ENCODE measurements at places on chromosomes 5 and 9.

DNA sequence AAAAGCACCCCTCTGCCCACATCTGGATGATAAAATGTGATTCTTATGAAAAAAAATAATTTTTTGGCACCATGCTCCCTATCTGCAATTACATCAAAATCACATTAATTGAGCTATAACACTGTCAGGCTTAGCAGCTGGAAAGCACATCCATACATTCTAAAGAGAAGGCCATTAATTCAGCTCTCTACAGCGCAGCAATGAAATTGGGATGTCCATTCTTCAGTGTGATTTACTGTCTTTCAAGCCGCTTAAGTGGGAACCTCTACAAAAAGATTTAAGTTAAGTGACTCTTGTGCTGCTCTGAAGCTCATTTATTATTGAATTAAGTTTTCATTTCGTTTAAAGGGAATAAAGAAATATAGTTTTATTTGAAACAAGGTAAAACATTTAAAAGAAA, 171.3 kb downstream of the EBF1 start:
- no peak for DNase-seq

DNA sequence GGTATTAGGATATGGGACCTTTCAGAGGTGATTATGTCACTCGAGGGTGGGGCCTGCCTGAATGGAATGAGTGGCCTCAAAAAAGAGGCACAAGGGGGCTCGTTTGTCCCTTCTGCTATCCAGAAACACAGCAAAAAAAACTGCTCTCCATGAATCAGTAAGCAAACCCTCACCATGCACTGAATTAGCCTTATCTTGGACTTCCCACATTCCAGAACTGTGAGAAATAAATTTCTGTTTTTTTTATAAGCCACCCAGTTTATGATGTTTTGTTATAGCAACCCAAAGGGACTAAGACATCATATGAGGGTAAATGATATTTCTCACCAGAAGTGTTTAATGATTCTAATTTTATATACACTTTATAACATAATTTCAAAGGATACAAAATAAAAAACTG, 476.6 kb upstream of the EDIL3 start:
- DNase-seq: no peak

DNA sequence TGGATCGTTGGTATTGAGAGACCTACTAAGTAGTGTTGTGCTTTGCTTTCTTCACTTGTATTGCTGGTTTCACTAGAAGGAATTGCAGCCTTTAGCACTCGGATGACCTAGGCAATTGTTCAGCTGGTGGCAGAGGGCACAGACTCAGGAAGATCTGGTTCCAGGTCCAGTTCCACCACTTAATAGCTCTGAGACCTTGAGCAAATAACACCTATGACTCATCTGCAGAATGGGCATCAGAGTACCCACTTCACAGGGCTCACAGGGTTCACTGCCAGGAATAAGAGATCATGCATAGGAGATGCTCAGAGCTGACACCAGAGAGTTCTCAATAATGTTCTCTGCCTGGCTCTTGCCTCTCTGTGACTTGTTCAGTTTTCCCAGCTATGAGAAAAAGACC, 133.6 kb downstream of the SIL1 start:
- DNase-seq: no peak

DNA sequence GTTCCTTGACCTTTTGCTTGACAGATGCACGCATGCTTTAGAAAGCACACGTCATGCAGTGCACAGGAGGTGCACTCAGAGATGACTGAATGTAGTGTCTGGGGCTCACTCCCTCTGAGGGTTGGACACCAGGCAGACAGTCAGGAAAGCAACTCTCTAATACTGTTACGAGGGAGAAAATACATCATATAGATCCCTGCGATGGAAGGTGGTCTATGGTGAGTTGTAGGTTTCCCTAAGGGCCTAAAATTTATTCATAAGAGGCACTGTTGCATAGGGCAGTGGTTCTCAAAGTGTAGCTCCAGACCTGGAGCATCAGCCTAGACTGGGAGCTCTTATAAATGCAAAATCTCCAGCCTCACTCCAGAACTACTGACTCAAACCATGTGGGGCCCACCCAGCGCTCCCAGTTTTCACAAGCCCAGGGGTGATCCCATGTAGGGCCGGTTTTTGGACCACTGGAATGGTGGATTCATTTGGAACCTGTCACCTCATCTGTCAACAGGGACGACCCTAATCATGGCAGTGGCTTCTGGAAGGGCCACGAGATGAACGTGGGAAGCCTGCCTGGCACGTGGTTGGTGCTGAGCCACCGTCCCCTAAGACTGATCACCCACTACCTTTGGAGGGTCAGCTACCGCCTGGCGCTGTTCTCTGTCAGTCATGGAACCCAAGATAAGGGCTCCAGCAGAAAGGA, 16.8 kb upstream of the PHF19 start:
- DNase-seq: no peak

- no peak for DNase-seq
Observed at GRCh38 chr5:65914641-65915196, 11.7 kb upstream of the ERBIN start.

GRCh38 chr9:113988385-113989016, 89.6 kb downstream of the AMBP start:
- DNase-seq: no peak

GRCh38 chr9:125246261-125246667, 5.1 kb upstream of the HSPA5 start:
- DNase-seq: no peak

GRCh38 chr5:132224716-132225115, 2.9 kb downstream of the P4HA2 start:
- DNase-seq: no peak

GRCh38 chr5:40073927-40074326, 605.8 kb upstream of the PTGER4 start:
- no peak for DNase-seq

GRCh38 chr9:14296495-14297113, 17.3 kb downstream of the NFIB start:
- no peak for DNase-seq

DNA sequence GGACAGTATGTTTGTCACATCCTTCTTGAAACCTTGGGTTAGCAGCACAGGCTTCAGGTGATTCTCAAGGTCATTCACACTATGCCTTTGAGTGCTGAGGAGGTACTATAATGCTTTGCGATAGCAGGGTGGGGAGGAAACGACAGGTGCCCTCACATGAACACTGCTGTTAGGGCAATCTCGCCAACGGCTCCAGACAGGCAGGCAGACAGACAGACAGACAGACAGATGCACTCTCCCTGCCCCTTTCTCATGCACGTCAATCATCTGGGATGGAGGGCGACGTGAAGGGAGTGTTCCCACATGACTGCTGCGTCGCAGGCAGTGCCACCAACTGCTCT, 82.9 kb downstream of the RAPGEF1 start:
- DNase-seq: no peak

DNA sequence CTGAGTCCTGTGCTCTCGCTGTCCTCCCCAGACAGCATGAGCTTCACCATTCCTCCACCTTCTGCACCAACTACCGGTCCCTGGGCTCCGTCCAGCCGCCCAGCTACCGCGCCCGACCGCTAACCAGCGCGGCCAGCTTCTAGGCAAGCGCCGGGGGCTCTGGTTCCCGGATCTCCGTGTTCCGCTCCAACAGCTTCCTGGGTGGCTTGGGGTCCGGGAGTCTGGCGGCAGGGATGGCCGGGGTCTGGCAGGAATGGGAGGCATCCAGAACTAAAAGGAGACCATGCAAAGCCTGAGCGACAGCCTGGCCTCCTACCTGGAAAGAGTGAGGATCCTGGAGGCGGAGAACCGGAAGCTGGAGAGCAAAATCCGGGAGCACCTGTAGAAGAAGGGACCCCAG, 613.1 kb upstream of the PTGER4 start:
- no peak for DNase-seq

DNA sequence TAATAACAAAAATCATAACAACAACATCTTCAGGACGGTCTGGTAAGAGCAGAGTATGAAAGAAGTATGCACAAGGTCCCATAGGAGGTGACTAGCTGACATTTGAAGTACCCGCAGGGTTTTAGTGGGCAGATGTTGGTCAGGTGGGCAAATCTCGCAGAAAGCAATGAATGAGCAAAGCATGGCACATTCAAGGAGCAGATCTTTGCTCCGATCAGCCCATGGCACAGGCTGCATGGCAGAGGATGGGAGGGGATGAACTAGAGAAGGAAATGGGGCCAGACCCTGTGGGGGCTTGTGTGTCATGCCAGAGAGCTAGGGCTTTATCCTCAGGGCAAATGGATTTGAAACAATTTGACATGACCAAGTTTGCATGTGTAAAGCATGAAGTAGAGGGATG, 90.0 kb downstream of the SEMA6A start:
- no peak for DNase-seq

DNA sequence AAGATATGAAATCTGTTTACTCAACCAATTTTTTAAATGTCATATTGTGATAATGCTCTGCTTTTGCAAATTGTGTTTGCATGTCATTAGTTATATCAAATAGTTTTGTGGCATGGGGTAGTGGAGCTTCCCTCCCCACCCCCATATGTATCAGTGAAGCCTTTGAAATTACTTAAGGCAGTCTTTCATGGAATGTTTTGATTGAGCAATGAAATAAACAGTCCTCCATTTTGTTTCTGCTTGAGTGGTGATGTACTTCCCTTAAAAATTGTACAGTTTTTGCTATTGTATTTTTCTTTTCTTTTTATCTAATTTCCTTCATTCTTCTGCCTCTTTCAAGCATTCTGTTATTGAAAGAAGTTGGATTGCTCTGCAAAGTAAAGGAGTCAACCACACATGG, 3.5 kb downstream of the SOWAHA start:
- DNase-seq: no peak

DNA sequence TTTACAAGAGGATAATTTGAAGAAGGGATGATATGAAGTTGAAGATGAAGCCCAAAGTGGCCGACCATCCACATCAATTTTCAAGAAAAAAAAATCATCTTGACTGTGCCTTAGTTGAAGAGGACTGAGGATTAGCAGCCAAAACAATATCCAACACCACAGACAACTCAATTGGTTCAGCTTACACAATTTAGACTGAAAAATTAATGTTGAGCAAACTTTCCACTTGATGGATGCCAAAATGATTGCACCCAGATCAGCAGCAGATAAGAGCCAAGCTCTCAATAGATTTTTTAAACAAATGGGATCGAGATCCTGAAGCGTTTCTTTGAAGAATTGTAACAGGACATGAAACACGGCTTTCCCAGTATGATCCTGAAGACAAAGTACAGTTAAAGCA, 163.2 kb downstream of the GADD45G start:
- no peak for DNase-seq

- DNase-seq: no peak
Observed at GRCh38 chr9:101400120-101400519, 1.5 kb downstream of the ZNF189 start.

DNA sequence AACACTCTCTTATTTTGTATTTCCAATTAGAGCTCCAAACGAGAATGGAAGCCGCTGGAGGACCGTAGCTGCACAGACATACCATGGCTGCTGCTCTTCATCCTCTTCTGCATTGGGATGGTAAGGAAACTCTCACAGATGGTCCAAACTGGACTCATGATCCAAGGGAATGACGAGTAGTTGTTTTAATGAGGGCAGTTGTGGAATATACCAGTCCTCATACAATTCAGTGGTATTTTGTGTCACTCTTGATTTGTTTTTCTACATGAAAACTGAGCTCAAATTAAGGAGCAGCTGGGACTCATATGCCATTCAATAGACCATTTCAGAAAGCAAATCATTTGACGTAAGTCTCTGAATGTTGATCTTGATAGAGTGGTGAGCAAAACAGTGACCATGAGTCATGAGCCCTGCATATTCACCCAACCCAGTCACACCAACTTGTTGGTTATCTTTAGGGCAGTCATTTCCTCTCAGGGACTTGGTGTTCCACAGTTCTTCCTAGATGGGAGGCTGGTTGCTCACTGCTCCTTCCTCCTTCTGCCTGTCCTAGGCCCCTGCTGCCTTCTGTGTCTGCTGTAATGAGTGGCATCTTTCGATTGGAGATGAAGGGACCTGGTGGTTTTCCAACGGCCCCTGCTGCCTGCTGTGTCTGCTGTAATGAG, 54.9 kb downstream of the SLC44A1 start:
- no peak for DNase-seq

DNA sequence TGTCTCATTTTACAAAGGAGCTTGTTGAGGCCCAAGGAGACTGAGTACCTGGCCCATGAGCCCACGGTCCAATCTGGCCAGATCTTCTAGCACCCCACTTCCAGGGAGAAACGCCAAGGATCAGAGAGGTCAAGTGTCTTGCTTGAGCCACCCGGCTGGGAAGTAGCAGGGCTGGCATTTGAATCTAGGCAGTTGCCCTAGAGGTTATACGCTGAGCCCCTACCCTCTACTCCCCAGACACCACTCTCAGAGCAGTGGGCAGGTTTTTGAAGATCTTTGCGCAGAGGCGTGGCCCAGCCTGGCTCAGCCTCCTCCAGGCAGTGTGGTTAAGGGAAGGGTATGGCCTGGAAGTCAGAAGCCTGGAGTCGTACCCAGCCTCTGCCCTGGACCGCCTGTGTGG, 5.8 kb upstream of the NUP214 start:
- DNase-seq: no peak

DNA sequence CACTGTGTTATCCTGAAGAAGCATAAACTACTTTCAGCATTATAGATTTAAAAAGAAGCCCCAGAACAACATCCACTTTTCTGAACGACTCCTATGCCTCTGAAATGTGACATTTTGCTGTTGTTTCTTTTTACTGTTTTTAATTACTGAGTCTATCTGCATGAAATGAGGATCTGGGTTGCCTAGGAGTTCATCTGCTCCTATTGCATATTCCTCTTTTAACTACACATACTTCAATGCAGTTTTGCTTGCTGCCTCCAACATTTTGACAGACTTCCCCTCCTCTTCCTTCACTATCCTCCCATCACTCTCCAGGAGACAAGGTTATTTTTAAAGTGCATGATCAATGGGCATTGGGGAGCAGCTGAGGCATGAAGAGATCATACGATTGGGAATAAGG, 164.5 kb downstream of the TMC1 start:
- no peak for DNase-seq

DNA sequence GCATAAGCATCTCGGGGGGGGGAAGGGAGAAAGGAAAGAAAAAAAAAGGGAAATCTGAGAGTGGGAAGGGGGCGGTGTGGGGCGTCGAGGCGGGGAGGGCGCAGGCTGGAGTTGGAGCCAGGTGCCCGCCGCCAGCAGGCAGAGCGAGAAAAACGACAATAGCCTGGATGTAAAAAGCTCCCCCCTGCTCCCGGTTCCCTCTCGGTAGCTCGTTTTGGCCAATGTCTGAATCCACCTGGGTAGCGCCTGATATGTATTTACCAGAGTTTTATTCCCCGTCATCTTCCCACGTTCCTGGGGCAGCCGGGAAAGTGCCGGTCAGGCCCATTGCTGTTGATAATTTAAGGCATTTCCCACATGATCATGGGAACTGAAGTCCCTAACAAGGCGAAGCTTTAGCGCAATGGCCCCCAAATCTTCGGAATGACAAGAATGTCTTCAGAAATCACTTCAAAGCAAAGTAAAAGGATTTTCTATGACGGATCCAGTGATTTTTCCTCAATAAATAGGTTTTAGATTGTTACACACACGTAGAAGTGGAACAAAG, 3.0 kb upstream of the OTP start:
- DNase-seq: no peak
